ENCODE measurements at places on chromosomes 5 and 9.

GRCh38 chr9:995192-995591 lies 18.7 kb downstream of the DMRT3 start:
- DNase-seq, result no peak

GRCh38 chr5:10125116-10125515 lies 124.6 kb downstream of the ATPSCKMT start:
- DNase-seq, result no peak

GRCh38 chr5:119340597-119341218 lies 15.1 kb upstream of the TNFAIP8 start:
- no peak for DNase-seq

DNA sequence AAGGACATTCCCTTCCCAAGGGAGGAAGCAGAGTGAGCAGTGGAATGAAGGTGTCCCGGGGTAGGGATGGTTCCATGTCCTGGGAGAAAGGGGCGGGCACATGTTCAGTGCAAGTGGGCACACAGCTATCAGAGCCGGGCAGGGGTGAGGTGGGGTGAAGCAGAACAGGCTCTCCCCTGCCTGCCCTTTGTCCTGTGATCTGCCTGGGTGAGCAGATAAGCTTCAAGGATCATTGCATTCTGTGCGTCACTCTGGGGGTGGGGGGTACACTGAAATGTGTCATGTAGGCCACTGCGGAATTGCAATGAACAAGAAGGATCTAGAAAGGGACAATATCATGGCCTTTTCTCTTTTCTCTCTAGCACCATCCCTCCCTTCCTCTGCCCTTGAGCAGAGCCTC lies 61.7 kb upstream of the SHB start:
- no peak for DNase-seq

GRCh38 chr5:94508461-94509148 lies 109.8 kb downstream of the KIAA0825 start:
- DNase-seq, result no peak

DNA sequence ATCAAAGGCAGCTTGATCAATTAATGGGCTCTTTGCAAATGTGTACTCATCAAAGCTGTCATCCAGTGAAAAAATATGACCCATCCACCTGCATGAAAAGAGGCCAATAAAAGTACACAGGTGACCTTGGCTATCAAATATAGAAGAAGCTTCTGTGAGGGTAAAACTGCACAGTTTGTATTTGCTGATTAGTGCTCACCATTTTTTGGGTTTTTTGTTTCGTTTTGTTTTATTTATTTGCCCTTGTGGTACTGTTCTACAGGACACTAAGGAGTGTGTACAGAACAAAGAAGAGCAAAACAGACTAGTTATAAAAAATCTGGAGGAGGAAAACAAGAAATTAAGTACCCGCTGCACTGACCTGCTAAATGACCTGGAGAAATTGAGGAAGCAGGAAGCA lies 101.3 kb downstream of the CNTLN start:
- no peak for DNase-seq

- no peak for DNase-seq
Observed at GRCh38 chr5:177354256-177354655, 2.8 kb upstream of the LMAN2 start.

DNA sequence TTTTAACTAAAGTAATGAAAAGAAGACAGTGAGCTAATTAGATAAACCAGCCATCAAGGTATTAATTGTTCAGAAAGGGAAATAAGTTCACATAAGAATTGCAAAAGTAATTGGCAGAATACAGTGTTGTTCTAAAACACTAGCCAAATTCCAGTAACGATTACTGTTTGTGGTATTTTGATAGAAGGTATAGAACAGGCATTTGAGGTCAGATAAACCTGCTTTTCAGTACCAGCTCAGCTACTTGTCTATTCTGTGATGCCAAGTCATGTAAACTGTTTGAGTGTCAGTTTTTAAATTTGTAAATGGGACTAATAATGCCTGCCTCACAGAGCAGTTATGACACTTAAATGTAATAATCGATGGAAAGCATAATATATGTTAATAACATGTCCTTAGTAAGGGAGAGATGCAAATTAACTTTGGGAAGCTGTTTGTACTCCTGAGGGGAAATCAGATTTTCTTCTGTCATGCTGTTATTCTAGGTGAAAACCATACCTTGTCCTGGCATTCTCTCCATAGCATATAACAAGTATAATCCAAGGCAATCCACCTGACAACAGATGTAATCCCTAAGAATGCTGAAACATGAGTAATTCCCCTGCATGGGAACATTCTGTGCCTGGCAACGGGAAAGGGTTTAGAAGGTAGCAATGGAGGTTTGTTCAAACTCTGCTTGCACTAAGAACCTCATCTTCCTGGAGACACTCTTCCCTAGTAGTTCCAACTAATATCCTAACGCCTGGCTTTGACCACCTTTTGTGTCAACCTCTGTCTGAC lies 509.5 kb upstream of the PAPPA start:
- DNase-seq, result no peak

GRCh38 chr9:116873937-116874914 lies 187.1 kb downstream of the TRIM32 start:
- no peak for DNase-seq

GRCh38 chr5:29662876-29663275 lies 1530.6 kb upstream of the CDH6 start:
- DNase-seq, result no peak

GRCh38 chr5:176825957-176826356 lies 15.6 kb downstream of the UNC5A start:
- DNase-seq, result no peak

- DNase-seq, result no peak
Observed at GRCh38 chr5:62326302-62326701, 20.3 kb downstream of the KIF2A start.

DNA sequence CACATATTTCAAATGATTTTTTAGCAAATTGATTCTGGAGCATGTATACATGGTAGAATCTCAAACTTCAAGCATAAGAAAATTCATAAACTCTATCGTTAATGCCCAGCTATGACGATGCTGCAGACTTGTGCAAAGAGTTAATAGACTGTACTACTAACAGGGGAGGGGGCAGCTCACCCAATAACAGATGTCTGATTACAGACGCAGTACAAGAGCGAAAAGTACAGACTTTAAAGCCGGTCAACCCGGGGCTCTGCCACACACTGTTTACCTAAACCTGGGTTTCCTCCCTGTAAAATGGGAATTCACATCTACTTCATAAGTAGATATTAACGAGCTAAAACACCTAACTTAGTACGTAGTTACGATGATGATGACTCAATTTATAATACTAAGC lies 651 bp downstream of the TRIM23 start:
- DNase-seq, result no peak

All from WTC11 (cell line).